ENCODE measurements at places on chromosomes 16 and 17. TPM values are rescaled to one million over a fixed set of nuclear protein-coding genes. Genes with fewer than 3 reads are reported as not detected.
A peak's percentile ranks its signal among the peaks of the same experiment; 100 is the strongest.

Gene LRRC37A3
- 13.9 TPM for total RNA-seq

Gene ALDH3A1
- total RNA-seq = not detected

Gene MRPL38
- total RNA-seq = 55.6 TPM

Gene ACOX1
- 59.6 TPM for total RNA-seq

Gene SOST
- total RNA-seq = not detected

GRCh38 chr17:34913001-34913400 is 48.3 kb downstream of the CCT6B start:
- H3K27ac ChIP-seq = no peak overlapping the region
- no peaks in the 10 kb centered on the region for H3K27me3 ChIP-seq
- H3K36me3 ChIP-seq = no peaks in the 10 kb centered on the region
- no peak overlapping the region for H3K4me3 ChIP-seq
- DNase-seq = no peak

DNA sequence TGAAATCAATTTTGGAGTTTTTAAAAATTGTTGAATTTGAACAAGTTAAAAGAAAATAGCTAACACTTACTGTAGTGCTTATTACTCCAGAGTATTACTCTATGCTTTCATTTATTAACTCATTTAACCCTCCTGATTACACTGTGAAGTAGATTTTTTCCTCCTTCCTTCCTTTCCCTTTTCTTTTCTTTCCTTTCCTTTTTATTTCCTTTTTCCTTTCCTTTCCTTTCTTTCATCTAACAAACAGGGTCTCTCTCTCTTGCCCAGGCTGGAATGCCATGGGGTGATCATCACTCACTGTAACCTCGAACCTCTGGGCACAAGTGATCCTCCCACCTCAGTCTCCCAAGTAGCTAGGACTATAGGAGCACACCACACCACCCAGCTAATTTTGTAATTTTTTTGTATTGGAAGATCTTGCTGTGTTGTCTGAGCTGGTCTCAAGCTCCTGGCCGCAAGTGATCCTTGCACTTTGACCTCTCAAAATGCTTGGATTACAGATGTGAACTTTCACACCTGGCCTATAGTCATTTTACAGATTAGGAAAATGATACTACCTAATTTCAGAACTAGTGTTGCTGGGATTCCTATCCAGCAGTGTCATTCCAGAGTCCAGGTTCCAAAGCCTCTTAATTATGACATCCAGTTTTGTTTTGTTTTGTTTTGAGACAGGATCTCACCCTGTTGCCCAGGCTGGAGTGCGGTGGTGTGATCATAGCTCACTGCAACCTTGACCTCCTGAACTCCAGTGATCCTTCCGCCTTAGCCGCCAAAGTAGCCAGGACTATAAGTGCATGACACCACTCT is 59.9 kb downstream of the TAOK1 start:
- H3K27me3 ChIP-seq = no peaks in the 10 kb centered on the region
- DNase-seq = no peak
- no peak overlapping the region for H3K27ac ChIP-seq
- H3K4me1 ChIP-seq = peaks cover 13% of the 10 kb centered on the region
- no peak overlapping the region for H3K4me3 ChIP-seq
- peaks cover 8% of the 10 kb centered on the region for H3K36me3 ChIP-seq

DNA sequence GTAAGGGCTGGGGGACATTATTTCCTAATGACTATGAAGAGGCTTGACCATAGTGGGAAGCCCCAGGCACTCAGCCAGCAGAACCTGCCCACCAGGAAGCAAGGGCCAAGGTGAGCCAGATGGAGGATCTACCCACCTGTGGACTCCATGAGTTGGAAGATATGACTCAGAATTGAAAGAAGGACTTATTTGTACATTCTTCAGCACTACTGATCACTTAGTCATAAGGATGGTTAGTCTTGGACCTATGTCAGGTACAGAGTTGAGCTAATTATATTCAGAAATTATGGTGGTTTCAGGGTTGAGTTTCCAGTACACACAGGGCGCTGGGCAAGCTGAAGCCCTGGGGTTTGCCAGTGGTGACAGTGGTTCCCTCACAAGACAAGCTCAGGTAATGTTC is 24.0 kb upstream of the GRIN2A start:
- no peaks in the 10 kb centered on the region for H3K27me3 ChIP-seq
- no peaks in the 10 kb centered on the region for H3K4me1 ChIP-seq
- H3K36me3 ChIP-seq = no peaks in the 10 kb centered on the region
- H3K4me3 ChIP-seq = no peak overlapping the region

DNA sequence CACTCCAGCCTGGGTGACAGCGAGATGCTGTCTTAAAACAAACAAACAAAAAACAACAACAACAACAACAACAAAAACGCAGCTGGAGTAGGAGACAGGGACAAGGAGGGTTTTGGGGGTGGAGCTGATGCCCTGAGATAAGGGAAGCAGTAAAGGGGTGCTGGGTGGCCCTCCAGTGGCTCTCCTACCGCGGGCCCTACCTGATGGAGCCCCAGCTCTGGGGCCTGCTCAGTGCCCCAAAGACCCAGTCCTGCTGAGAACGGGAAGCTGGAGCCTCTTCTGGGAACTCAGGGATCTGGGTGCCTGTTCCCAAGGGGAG is 21.3 kb upstream of the NAGS start:
- peak overlapping the region; percentile 31 for H3K4me3 ChIP-seq
- H3K27ac ChIP-seq = no peak overlapping the region
- peaks cover 36% of the 10 kb centered on the region for H3K4me1 ChIP-seq
- no peaks in the 10 kb centered on the region for H3K36me3 ChIP-seq
- DNase-seq = no peak

GRCh38 chr17:67403065-67403464 is 26.0 kb downstream of the PITPNC1 start:
- no peak overlapping the region for H3K4me3 ChIP-seq
- no peak for DNase-seq
- H3K4me1 ChIP-seq = peaks cover 9% of the 10 kb centered on the region
- no peak overlapping the region for H3K27ac ChIP-seq
- no peaks in the 10 kb centered on the region for H3K36me3 ChIP-seq

GRCh38 chr17:49315551-49316257 is 46.3 kb downstream of the ZNF652 start:
- no peaks in the 10 kb centered on the region for H3K36me3 ChIP-seq
- no peaks in the 10 kb centered on the region for H3K27me3 ChIP-seq
- H3K4me3 ChIP-seq = no peak overlapping the region
- DNase-seq = peak; percentile 81
- H3K27ac ChIP-seq = no peak overlapping the region

DNA sequence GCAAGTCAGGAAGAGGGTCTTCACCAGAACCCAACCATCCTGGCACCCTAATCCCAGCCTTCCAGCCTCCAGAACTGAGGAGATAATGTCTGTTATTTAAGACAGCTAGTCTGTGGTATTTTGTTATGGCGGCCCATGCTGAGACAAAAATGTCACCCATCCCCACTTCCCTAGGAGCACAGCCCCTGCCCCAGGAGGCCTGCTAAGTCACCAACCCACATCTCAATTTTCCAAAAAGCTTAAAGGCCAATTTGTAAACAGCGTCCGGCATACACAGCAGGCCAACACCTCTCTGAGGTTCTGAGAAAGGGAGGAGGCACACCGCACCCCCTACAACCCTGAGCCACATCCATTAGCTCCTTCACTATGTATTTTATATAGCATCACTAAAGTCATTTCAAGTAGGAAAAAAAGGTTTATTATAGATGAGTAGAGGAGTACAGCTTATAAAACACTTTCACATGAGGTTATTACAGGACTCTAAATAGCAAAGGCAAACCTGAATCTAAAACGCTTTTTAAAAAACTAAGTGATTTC is 6.9 kb downstream of the TMEM170A start:
- H3K4me3 ChIP-seq = no peak overlapping the region
- DNase-seq = no peak
- no peak overlapping the region for H3K27ac ChIP-seq
- H3K27me3 ChIP-seq = no peaks in the 10 kb centered on the region

- H3K4me1 ChIP-seq = peaks cover 40% of the 10 kb centered on the region
- DNase-seq = peak; percentile 66
- H3K36me3 ChIP-seq = peaks cover 54% of the 10 kb centered on the region
- H3K27ac ChIP-seq = no peak overlapping the region
- no peak overlapping the region for H3K4me3 ChIP-seq
Measured at GRCh38 chr16:66728117-66728787, 23.2 kb downstream of the DYNC1LI2 start.

- no peaks in the 10 kb centered on the region for H3K36me3 ChIP-seq
- no peaks in the 10 kb centered on the region for H3K27me3 ChIP-seq
- H3K27ac ChIP-seq = peak overlapping the region; percentile 67
- H3K4me1 ChIP-seq = peaks cover 50% of the 10 kb centered on the region
- H3K4me3 ChIP-seq = no peak overlapping the region
Measured at GRCh38 chr17:64231567-64232141, 31.4 kb downstream of the TEX2 start.

All from thyroid gland (tissue), 4 donors.